Stimulated activated CD8-positive, alpha-beta memory T cell treated with anti-CD3 and anti-CD28 coated beads, Interleukin-15, amount 100 ng/mL, for 24 hours (primary cell): ENCODE measurements at places on chromosomes 7 and 10.

DNA sequence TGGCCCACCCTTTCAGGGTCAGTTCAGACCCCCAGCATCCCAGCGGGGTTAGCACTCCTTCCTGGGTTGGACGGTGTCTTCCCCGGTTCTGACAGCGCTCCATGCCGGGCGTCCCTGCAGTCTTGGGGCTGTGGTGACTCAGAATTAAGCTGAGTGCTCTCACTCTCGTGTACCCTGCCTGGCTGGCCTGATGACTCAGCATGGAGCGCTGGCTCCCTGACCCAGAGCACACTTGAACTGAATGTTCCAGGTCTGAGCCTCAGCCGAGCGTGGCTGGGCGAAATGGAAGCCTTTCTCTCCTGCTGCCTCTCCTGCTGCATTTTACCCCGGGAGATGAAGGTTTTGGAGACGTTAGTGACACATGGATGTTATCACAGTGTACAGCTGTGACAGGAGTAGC, 7.1 kb downstream of the BAG3 start:
- no peak for DNase-seq

- DNase-seq: no peak
Observed at GRCh38 chr7:100609958-100610357, 2.4 kb upstream of the MOSPD3 start.

GRCh38 chr7:33952824-33953223, 47.5 kb downstream of the BMPER start:
- no peak for DNase-seq

- DNase-seq: no peak
Observed at GRCh38 chr10:59633063-59633462, 76.6 kb downstream of the SLC16A9 start.

DNA sequence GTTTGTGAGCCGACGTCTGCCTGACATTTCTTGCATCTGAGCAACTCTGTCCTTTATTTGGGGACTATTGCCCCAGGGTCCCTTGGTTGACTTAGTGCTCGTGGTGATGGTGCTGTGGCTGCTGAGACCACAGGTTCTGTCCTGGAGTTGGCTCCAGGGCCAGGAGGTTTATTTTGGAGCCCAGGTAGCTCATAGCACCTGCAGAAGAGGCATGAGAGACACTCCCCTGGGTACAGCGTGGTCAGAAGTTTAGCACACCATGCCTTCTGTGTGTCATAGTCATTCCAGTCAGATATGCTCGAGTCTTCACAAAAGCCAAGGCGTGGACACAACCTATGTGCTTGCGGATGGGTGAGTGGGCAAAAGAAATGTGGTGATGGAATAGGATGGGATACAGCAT, 496.9 kb downstream of the TCERG1L start:
- DNase-seq: no peak

DNA sequence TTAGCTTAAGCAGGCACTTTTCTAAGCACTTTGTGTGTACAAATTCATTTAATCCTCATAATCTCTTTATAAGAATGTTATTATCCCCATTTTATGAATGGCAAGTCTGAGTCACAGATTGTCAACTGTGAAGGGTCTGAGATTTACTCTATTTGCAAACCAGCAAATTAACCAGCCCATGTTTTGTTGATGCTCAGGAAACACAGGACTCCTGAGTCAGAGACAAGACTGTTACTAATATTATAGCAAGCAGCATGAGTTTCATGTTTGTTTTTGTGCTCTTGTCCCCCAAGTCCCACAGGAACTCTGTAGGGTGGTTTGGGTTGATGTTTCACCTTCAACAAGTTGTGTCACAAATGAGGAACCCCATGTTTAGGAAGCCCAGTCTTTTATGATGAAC, 182.0 kb upstream of the PPP1R3A start:
- DNase-seq: no peak

- DNase-seq: no peak
Observed at GRCh38 chr10:55224007-55224781, 423.2 kb upstream of the PCDH15 start.
